ENCODE measurements at places on chromosomes 7 and 10. TPM values are rescaled to one million over a fixed set of nuclear protein-coding genes. Genes with fewer than 3 reads are reported as not detected.

- no peak for DNase-seq
- H3K4me1 ChIP-seq = no peaks in the 10 kb centered on the region
- no peak overlapping the region for H3K27ac ChIP-seq
- H3K27me3 ChIP-seq = peaks cover 15% of the 10 kb centered on the region
- H3K4me3 ChIP-seq = no peak overlapping the region
Measured at GRCh38 chr10:117775526-117775925, 233.0 kb downstream of the EMX2 start.

DNA sequence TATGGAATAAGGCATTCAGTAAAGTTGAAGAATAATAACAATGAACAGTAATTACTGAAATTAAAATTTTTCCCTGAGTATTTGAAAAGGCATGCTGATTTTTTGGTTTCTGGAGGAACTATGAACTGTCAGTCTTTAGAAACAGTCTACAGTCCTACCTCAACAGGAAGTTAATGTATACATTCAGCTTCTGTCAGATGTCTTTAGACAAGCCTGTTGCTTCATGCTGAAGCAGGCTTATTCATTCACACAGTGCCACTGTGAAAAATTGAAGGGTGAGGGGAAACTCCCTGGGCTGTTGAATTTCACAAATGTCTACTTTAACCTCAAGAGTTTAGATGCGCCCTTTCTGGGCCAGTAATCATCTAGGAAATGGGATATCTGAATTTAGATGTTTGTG lies 3.5 kb downstream of the NRF1 start:
- peak overlapping the region; percentile 46 for H3K4me3 ChIP-seq
- peaks cover 1% of the 10 kb centered on the region for H3K36me3 ChIP-seq
- no peaks in the 10 kb centered on the region for H3K27me3 ChIP-seq
- peak overlapping the region; percentile 74 for H3K27ac ChIP-seq
- no peak for DNase-seq

DNA sequence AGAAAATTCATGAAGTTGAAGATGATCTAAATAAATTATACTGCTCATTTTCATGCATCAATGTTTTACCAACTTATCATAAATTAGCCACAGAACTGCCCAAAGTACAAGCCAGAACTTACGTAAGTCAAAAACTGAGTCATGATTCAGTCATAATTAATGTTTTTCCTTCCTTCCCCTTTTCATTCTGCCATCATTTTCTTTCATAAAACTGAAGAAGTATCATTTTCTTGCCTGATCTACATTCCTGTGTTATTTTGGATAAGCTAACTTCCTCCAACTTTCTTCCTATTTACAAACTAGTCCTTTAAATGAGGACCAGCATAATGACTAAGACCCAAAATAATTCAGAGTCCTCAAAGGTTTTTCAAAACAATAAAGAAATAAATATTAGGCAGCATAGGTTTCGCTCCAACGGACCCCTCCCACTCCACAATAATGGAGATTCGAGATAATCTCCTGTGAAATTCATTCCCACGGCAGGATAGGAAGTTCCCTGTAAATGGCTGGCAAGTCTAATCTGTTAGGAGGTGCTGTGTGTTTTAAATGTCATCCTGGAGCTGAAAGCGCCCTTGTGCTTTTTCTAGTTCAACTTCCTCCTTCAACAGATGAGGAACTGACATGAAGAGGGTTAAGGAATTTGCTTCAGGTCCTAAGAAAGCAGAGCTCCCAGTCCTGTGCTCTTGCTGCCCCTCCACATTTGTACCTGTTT lies 218.9 kb downstream of the DOCK4 start:
- H3K36me3 ChIP-seq = no peaks in the 10 kb centered on the region
- no peak for DNase-seq

DNA sequence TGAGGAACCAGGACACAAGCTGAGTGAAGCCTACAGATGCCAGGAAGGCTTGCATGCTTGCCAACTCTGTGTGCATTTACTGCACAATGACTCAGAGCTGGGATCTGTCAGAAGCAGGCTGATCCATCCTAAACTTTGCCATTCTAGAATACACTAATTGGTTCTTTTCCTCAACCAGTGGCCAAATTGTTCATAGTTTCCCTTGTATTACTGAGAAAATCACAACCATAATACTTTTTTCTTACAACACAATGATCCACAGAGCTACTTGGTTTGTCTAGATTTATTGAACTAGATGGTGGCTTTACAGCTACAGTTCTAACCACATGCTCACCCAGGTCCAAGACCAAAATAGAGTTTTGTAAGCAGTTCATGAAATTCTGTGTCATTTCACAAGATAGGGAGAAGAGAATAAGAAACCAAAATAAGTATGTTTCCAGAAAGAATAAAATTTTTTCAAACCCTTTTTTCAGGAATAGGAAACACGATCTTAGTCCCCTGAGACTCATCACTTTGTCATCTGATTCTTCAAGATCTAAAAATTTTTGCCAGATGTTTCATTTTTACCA lies 21.0 kb upstream of the LRRC17 start:
- no peak overlapping the region for H3K4me3 ChIP-seq
- peaks cover 5% of the 10 kb centered on the region for H3K36me3 ChIP-seq
- no peaks in the 10 kb centered on the region for H3K4me1 ChIP-seq

GRCh38 chr10:76717141-76717540 lies 920.5 kb downstream of the KCNMA1 start:
- no peak overlapping the region for H3K27ac ChIP-seq
- no peaks in the 10 kb centered on the region for H3K36me3 ChIP-seq
- DNase-seq = no peak
- no peaks in the 10 kb centered on the region for H3K27me3 ChIP-seq
- H3K4me3 ChIP-seq = no peak overlapping the region
- no peaks in the 10 kb centered on the region for H3K4me1 ChIP-seq

DPP6 gene
- not detected for total RNA-seq

GRCh38 chr10:127999297-128000129 lies 92.6 kb downstream of the PTPRE start:
- H3K4me1 ChIP-seq = peaks cover 4% of the 10 kb centered on the region
- no peak for DNase-seq
- H3K27me3 ChIP-seq = peaks cover 28% of the 10 kb centered on the region
- no peak overlapping the region for H3K4me3 ChIP-seq
- H3K27ac ChIP-seq = no peak overlapping the region
- no peaks in the 10 kb centered on the region for H3K36me3 ChIP-seq

SEMA3E gene
- not detected for total RNA-seq

DNA sequence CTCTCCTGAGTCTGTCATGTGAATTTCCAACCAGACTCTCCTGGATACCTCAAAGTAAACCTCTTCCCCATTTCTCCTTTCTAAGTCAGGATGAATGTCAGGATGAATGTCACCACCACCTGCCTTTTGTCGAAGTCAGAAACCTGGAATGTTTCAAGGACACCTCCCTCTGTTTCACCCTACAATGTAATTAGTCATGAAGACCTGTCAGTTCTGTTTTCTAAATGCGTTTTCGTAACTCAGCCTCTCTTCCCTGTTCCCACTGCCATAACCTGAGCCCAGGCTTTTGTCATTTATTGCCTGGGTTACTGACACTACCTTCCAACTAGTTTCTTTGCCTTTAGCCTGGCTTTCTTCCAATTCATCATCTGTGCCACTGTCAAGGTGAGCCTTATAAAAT lies 5.5 kb upstream of the STN1 start:
- no peaks in the 10 kb centered on the region for H3K27me3 ChIP-seq
- no peak overlapping the region for H3K27ac ChIP-seq
- DNase-seq = no peak

GRCh38 chr7:30997316-30997715 lies 33.6 kb downstream of the GHRHR start:
- no peaks in the 10 kb centered on the region for H3K4me1 ChIP-seq
- H3K27me3 ChIP-seq = peaks cover 2% of the 10 kb centered on the region
- H3K4me3 ChIP-seq = no peak overlapping the region
- no peak for DNase-seq
- no peaks in the 10 kb centered on the region for H3K36me3 ChIP-seq

DNA sequence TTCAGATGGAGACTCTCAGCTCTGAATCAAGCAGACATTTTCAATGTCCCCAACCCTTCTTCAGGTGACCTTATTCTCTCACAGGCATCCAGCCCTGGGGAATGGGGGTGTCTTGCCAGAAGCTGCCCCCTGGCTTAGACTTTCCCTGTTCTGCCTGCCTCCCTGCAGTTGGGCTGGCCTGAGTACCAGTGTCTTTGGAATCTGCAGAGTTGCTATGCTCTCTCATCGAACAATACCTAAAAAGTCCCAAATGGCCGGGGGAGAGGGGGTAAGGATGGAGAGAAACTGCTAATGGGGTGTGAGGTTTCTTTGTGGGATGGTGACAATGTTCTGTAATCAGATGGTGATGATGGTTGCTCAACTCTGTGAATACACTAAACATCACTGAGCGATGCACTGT lies 20.6 kb downstream of the SLC18A2 start:
- peaks cover 40% of the 10 kb centered on the region for H3K27me3 ChIP-seq
- no peak for DNase-seq
- no peaks in the 10 kb centered on the region for H3K36me3 ChIP-seq
- H3K4me1 ChIP-seq = peaks cover 16% of the 10 kb centered on the region
- H3K4me3 ChIP-seq = no peak overlapping the region
- no peak overlapping the region for H3K27ac ChIP-seq

- H3K4me3 ChIP-seq = no peak overlapping the region
- H3K27ac ChIP-seq = no peak overlapping the region
- no peaks in the 10 kb centered on the region for H3K27me3 ChIP-seq
- no peak for DNase-seq
- peaks cover 10% of the 10 kb centered on the region for H3K4me1 ChIP-seq
- peaks cover 22% of the 10 kb centered on the region for H3K36me3 ChIP-seq
Measured at GRCh38 chr7:38840736-38841460, 68.1 kb downstream of the VPS41 start.

FAM237B gene
- total RNA-seq = not detected

DNA sequence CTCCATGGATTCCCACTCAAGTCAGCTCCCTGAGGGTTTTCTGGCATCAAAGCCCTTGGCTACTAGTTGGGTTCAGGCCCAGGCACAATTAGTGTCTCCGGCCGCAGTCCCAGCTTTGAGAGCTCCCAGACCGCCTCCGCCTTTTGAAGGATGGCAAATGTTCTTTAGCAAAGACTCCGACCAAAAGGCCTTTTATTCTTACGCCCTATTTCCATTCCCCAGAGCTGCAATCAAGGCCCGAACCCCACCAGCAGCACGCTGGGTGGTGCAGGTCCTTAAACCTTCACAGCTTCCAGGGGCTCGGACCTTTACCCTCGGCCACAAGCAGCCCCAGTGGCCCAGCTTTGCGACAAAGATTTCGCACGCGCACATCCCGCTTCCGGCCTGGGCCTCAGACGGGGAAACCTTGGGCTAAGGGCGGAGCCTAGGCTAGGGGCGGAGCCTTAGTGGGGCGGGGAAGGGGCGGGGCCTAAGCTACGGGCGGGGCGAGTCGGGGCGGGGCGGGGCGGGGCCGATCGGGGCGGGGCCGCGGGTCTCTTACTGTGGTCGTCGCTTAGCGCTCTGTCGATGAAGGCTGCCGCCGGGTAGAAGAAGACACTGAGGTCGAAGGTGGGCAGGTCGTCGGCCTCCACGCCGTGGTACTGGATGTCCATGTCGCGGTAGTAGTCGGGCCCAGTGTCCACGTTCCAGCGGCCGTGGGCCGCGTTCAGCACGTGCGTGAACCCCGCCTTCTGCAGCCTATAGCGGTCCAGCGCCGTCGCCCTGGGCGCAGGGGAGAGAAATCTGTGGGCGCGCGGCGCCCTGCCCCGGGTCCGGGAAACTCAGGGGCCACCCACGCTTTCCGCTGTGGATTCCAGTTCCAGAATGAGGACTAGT lies 68.0 kb upstream of the SAMD8 start:
- no peaks in the 10 kb centered on the region for H3K36me3 ChIP-seq
- peaks cover 5% of the 10 kb centered on the region for H3K4me1 ChIP-seq
- DNase-seq = peak; percentile 3
- H3K27me3 ChIP-seq = peaks cover 9% of the 10 kb centered on the region
- peak overlapping the region; percentile 74 for H3K4me3 ChIP-seq
- no peak overlapping the region for H3K27ac ChIP-seq

- peaks cover 4% of the 10 kb centered on the region for H3K36me3 ChIP-seq
- no peak overlapping the region for H3K27ac ChIP-seq
- H3K4me1 ChIP-seq = peaks cover 1% of the 10 kb centered on the region
- no peak overlapping the region for H3K4me3 ChIP-seq
- no peak for DNase-seq
- no peaks in the 10 kb centered on the region for H3K27me3 ChIP-seq
Measured at GRCh38 chr7:7956531-7957128, 12.0 kb upstream of the GLCCI1 start.

DNA sequence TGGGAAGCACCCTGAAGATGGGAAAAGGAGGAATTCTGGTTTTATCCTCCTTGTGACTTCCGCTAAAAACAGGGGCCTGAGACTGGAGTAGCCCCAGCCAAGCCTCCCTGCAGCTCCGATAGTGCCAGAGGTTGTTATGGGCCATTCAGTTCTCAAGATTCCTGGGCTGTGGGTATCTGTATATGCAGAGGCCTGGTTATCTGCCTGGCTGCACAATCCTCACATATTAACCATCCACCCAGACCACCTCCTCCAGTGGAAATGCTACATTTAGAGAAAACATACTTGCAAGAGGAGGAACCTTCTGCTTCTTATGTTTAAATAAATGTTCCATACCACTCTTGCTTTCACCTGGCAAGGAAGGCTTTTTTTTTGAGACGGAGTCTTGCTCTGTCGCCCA lies 34.6 kb downstream of the ARL3 start:
- peaks cover 53% of the 10 kb centered on the region for H3K4me1 ChIP-seq
- H3K27me3 ChIP-seq = no peaks in the 10 kb centered on the region
- H3K36me3 ChIP-seq = no peaks in the 10 kb centered on the region
- no peak overlapping the region for H3K4me3 ChIP-seq
- peak overlapping the region; percentile 62 for H3K27ac ChIP-seq

HOXA10 gene
- not detected for total RNA-seq

DNA sequence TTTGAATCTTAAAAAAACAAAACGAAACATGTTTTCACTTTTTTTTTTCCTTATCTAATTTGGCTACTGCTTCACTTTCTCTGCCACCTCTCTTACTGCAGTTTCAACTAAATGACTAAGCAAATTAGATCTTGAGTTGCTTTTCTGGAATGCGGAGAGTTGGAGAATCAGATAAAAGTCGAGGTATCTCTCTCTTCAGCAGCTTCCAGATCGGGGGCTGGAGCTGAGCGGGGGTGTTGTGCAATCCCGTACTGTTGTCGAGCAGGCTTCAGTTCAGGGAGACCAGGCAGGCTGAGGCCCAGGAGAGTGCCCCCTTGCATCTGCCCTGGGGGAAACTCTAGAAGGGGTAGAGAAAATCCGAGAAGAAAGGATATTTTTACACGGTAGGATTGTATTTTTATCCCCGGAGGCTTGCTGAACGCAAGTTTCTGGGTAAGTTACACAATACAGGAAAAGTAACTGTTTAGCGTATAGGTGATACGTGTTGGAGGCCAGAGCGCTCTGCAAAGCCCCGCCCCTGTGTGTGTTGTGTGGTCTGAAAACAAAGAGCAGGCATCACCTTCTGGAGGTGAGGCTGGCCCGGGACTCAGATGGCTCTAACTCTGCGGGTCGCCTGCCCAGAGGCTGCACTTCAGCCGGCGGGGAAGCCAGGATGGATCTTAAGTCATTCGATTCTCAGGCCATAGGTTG lies 116.6 kb downstream of the KLF6 start:
- peak; percentile 38 for DNase-seq
- no peaks in the 10 kb centered on the region for H3K27me3 ChIP-seq
- H3K4me3 ChIP-seq = peak overlapping the region; percentile 87
- H3K27ac ChIP-seq = peak overlapping the region; percentile 54
- no peaks in the 10 kb centered on the region for H3K36me3 ChIP-seq
- peaks cover 42% of the 10 kb centered on the region for H3K4me1 ChIP-seq

GRCh38 chr10:132408823-132409666 lies 12.0 kb downstream of the PWWP2B start:
- H3K4me1 ChIP-seq = peaks cover 11% of the 10 kb centered on the region
- H3K27me3 ChIP-seq = no peaks in the 10 kb centered on the region
- no peak for DNase-seq

- no peak for DNase-seq
- H3K36me3 ChIP-seq = peaks cover 4% of the 10 kb centered on the region
- H3K4me3 ChIP-seq = no peak overlapping the region
- H3K4me1 ChIP-seq = no peaks in the 10 kb centered on the region
Measured at GRCh38 chr10:119928411-119928810, 35.9 kb downstream of the SEC23IP start.

BTBD16 gene
- total RNA-seq = not detected

All from naive thymus-derived CD8-positive, alpha-beta T cell (primary cell).